ENCODE measurements at places on chromosomes 11 and 22.

DNA sequence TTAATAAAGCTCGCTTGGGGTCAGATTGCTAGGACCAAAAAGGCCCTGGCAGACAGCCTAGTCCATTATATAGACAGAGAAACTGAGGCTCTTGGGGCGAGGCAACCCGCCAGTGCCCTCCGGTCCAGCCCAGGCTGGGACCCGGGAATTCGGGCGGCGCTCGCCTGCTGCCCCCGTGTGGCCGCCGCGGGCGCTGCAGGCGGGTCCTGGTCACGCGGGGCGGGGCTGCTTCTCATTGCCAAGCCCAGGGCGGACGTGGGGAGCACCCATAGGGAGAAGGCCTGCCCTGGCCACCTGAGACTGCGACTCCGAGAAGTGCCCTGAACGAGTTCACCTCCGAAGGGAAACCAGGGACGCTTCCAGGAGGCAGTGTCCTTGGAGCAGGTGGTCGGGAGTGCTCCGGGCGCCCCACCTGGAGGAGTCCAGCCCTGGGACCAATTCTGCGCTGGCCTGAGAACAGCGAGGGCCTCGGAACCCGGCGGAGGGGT lies 36.0 kb upstream of the CSNK1E start:
- DNase-seq = peak; percentile 46

- no peak for DNase-seq
These were observed 112.6 kb downstream of the ARL14EP start for GRCh38 chr11:30435488-30435887.

GRCh38 chr11:17864478-17864941 lies 129.9 kb downstream of the KCNC1 start:
- peak; percentile 5 for DNase-seq

DNA sequence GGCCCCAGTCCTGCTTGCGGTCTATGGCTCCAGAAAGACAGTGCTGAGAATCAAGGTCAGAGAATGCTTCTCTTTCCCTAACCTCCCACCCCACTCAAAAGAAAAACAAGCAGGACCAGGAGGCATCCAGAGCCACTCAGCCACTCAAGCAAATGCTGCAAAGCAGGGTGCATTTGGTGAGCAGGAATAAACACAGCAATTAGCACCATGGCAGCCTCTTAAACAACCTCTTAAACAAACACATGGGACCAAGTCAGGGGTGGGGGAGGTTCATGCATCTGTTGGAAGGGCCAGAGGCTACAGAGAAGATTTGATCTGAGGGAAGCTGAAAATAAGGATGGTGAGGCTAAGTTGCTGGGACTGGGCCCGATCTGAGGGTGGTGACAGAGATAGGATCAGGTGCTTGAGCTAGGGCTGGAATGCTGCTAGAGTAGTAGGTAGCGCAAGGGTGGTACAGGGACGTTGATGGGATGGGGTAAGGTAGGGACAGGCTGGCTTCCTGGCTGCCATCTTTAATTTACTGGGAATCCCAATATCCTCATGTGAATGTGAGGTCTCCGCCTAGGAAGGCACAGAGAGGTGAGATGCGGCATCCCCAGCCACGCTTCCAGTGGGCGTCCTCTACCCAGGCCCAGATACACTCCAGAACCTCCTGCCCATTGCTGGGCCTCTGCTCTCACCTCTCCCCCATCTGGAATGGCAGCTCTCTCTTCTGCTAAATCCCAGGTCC lies 26.6 kb upstream of the LMO1 start:
- no peak for DNase-seq

DNA sequence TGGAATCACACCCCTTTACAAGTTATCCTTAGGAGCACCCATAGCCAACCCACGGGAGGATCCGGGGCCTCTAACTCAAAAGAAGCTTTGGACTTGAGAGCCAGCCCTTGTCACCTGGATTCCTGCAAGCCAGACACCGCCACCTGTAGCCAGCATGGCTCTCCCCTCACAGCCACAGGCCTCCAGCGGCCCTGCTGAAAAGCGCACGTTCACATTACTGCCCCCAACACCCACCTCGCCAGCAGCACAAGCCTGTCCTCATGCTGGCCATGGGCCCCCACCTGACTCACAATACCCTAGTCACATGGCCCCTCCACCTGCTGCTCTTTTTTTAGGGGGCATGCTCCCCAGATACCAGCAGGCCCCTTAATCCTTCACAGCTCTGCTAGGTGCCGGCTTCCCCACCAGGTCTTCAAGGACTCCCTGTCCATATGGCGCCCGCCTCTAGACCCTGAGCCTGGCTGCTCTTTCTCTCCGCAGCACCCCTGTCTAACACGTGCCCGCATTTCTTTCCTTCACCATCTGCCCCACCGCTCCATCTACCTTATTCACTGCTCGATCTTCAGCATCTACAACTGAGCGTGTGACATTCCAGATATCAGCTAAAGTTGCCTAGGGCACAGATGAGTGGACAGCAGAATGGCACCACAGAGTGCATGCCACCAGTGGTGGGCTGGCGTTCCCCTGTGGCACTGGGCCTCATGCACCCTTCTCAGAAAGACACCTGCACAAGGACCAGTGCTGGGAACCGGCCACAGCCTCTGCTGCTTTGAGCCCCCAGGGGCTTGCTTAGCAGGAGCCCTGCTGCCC lies 6.6 kb downstream of the CARS1 start:
- no peak for DNase-seq

GRCh38 chr11:62656796-62657429 lies 3.8 kb upstream of the INTS5 start:
- DNase-seq = no peak

DNA sequence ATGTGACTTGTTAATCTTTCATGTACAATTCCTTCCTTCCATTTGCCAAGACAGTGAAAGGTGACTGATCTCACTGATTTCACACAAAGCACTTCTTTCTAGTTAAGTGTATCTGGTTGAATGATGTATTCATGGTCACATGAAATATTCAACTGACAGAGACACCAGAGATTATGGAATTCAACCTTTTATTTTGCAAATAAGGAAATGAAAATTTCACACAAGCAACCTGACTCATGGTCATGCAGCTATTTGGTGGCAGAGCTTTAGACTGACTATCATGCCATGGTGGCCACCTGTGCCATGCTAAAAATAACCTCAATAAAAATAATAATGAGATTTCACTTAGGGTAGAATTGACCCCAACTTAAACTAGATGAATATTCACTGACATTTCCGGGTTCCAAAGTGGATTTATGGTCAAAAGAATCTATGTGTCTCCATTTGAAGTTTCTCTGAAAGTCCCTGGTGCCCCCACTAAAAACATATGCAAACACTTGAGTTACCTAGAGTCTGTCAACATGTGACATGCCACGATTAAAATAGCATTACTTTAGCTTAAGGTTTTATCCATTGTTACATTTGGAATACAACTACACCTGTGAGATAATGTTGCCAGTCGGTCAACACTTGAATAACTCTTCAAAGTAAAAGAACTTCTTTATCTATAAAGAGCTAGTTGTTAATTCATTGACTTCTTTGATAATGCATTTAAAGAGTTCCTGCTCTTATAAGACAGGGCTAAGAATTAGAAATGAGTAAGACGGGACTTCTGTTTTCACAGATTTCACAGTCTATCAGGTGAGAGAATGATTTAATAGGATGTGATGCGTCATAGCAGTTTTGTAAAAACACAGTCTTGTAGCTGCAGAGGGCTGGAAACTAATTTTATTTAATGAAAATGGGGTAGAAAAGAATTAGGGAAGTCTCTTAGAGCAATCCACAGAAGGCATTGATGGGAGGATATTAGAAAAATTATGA lies 94.6 kb upstream of the OR9G4 start:
- no peak for DNase-seq

DNA sequence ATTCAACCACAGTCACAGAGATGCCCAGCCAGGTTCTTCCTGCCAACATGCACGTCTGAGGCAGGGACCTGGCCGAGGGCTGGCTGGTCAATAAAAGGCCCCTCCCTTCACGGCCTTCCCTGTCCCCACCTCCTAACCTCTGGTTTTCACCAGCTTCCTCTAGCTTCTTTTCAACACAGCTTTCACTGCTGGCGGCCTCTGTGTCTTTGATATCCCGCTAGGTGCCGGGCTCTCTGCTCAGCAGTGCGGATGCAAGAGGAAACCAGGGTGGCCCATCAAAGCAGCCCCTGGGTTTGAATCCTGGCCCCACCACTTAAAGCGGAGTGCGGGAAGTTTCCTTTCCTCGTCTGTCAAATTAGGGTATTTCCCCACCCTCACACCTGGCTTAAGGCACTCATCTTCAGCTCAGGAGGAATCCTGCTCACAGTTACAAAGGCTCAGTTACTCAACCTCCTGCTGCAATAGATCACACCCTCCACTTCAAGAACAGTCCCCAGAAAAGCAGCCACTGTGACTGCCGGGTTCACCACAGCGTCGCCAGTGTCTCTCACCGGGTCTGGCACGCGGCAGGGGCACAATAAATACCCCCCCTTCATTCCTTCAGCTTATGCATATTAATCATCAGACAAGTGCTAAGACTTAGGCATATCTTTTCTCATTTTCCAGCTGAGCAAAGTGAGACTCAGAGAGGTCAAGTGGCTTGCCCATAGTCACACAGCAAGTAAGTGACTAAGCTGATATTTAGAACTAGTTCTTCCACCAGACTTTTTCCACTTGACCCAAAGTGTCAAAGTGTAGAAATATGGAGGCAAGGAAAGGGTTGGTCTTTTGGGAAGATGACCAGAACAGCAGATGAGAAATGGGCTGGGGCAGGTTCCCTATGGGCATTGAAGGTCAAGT lies 45.7 kb downstream of the TXN2 start:
- DNase-seq = peak; percentile 95

DNA sequence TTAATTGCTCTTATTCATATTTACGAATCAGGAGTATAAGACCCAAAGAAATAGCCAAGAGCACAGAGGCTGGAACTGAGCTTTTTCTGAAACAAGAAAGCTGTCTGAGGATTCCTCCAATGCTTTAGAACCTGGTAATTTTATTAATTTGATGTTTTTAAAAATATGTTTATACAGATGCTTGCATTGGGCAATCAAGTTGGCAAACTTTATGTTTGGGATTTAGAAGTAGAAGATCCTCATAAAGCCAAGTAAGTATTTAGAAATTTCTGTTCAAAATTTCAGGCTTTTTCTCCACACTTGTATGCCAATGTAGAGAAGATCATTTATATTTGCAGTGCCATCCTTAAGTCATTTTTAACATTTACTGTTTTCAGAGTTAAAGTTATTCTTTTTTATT lies 24.3 kb upstream of the HIKESHI start:
- DNase-seq = no peak

DNA sequence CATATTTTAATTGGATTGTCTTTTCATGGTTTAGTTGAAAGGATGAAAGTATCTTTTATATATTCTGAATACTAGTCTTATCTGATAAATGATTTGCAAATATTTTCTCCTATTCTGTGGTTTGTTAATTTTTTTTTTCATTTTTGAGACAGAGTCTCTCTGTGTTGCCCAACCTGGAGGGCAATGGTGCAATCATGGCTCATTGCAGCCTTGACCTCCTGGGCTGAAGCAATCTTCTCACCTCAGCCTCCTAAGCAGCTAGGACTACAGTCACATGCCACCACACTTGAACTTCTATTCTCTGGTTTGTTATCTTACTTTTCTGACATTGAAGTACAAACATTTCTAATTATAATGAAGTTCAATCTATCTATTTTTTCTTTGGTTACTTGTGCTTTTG lies 30.0 kb upstream of the FAR1 start:
- no peak for DNase-seq

GRCh38 chr11:64869571-64870175 lies 8.7 kb downstream of the EHD1 start:
- no peak for DNase-seq

DNA sequence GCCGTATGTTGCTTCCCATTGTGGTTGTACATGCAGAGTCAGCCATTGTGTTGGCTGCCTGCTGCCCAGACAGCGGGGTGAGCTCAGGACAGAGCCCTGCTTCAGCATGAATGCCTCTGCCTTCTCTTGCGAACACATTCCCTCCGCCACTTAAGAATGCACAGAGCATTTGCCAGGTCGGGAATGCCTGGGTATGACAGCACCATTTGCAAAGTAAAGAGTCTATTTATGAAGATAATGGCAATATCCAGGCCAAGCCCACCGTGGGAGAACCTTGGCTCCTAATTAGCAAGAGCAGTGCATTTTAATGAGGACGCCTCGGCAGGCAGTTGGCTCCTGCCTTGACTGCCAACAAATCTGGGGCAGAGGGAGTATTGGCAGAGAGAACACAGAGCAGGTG lies 62.5 kb upstream of the SORL1 start:
- DNase-seq = no peak

DNA sequence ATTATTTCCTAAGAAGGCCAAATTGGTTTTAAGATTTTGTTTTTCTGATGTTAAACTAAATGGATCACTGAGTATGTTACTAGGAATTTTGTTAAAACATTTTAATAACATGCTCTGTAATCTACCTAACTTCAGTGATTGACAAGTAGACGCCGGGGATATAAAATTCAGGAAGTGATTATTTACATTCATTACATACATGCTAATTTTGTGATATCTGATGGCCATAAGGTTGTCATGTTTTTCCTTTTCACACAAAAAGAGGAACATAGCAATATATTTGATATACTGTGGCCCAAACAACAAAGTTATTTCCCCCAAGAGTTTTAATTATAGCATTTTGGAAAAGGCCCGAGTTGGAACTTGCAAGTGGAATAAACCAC lies 12.1 kb downstream of the SCUBE1 start:
- no peak for DNase-seq

DNA sequence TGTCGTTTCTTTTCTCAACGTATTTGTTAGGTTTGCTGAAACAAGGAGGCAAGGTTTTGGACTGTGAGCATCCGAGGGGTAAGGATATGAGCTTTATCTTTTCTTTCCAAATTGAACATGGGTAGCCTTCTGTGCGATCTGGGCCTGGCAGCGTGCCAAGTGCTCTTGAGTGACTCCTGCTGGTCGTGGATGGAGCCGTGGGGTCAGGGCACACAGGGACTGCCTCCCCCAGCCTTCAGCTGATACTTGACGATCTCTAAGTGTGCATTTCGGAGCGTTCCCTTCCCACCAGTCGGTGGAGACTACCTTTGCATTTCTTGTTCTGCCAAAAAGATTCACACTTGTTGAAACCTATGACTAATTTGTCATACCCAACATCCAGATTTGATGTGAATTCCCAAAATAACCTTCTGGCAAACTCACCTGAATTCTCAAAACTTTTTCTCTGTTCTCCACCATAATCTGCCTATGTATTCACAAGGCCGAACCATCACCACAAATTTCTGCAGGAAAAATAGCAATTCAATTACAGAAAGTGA lies 40.1 kb upstream of the CLMP start:
- peak; percentile 23 for DNase-seq

- DNase-seq = no peak
These were observed 75.5 kb downstream of the MICAL2 start for GRCh38 chr11:12185914-12186313.

GRCh38 chr22:46661221-46661851 lies 41.1 kb downstream of the GRAMD4 start:
- DNase-seq = no peak
